Breast epithelium (tissue), 4 donors: ENCODE measurements at places on chromosomes 3 and 15. TPM values are rescaled to one million over a fixed set of nuclear protein-coding genes. Genes with fewer than 3 reads are reported as not detected.

- DNase-seq: no peak
- no peak overlapping the region for H3K4me3 ChIP-seq
- H3K27me3 ChIP-seq: no peaks in the 10 kb centered on the region
- no peaks in the 10 kb centered on the region for H3K36me3 ChIP-seq
- H3K4me1 ChIP-seq: no peaks in the 10 kb centered on the region
These were observed 255.4 kb downstream of the ARPP21 start for GRCh38 chr3:35894735-35895134.

DNA sequence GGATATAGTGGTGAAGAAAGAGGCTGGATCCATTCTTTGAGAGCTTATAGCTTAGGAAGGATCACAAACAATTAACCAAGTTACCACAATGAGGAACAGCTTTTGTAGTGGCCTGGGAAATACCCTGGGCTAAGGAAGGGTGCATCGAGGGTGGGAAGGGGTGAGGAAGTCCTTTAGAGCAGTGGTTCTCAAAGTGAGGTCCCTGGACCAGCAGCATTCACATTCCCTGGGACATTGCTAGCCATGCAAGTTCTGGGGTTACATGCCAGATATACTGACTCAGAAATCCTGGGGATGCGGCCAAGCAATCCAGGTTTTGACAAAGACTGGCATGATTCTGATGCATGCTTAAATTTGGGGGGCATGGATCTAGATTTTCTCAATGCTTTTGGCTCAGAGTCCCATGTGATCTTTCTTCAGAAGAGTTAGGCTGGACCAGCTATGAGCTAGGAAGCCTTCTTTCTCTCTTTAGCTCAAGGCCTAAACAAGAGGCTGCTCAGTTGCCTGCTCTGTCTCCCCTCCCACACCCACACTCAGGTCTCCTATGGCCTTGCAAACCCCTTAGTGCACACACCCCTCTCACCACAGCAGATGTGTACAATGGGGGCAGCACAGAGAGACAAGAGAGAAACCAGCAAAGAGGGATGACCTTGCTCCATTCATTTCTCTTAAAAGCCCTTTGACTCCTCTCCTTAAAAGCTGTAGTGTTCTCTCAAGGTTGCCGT, 1.8 kb upstream of the CCR1 start:
- no peaks in the 10 kb centered on the region for H3K36me3 ChIP-seq
- no peak overlapping the region for H3K27ac ChIP-seq
- no peaks in the 10 kb centered on the region for H3K27me3 ChIP-seq

GRCh38 chr3:101095693-101096430, 102.6 kb upstream of the ABI3BP start:
- H3K36me3 ChIP-seq: no peaks in the 10 kb centered on the region
- no peaks in the 10 kb centered on the region for H3K27me3 ChIP-seq
- H3K4me3 ChIP-seq: no peak overlapping the region

- no peaks in the 10 kb centered on the region for H3K36me3 ChIP-seq
- no peaks in the 10 kb centered on the region for H3K4me1 ChIP-seq
- H3K27ac ChIP-seq: no peak overlapping the region
- no peaks in the 10 kb centered on the region for H3K27me3 ChIP-seq
- no peak for DNase-seq
These were observed 35.8 kb upstream of the LRRFIP2 start for GRCh38 chr3:37210230-37210629.

- DNase-seq: no peak
- no peaks in the 10 kb centered on the region for H3K4me1 ChIP-seq
- H3K4me3 ChIP-seq: no peak overlapping the region
- no peaks in the 10 kb centered on the region for H3K36me3 ChIP-seq
- no peaks in the 10 kb centered on the region for H3K27me3 ChIP-seq
- H3K27ac ChIP-seq: no peak overlapping the region
These were observed 316.8 kb upstream of the GBE1 start for GRCh38 chr3:82078246-82078645.

DNA sequence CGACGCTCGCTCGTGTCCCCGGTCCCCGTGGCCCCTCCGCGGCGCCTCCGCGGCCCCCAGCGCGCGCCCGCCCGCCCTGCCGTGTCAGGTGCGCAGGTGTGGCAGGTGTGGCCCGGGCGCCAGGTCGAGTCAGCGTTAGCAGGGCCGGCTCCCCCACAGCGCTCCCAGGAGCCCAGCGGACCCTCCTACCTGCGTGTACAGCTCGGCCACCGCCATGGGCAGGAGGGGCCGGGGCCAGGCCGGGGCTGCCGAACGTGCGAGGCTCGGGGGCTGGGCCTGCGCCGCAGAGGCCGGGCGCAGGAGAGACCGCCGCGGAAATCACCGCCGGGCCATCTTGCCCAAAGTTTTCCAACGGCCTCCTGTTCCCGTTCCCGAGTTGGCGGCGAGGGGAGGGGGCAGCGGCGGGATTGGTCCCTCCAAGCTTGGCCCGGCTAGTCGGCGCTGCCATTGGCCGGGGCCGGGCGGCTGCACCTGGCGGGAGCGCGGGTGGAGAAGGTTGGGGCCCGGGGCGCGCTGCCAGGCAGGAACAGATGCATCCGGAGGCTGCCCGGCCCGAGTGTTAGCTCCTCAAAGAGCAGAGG, at the start of gene MYO5C:
Gene MYO5C, minus strand, starts transcription at position 384 of the 581 bp plus-strand sequence. Its CDS starts 168 bp downstream, at position 216.
- H3K4me3 ChIP-seq: peak within 1 kb of the TSS; percentile 60
- H3K36me3 ChIP-seq: no peaks in the 10 kb centered on the region
- peak within 1 kb of the TSS; percentile 95 for H3K27ac ChIP-seq
- H3K4me1 ChIP-seq: no peaks in the 10 kb centered on the region
- peak; percentile 85 for DNase-seq
- peaks cover 5% of the 10 kb centered on the region for H3K27me3 ChIP-seq

DNA sequence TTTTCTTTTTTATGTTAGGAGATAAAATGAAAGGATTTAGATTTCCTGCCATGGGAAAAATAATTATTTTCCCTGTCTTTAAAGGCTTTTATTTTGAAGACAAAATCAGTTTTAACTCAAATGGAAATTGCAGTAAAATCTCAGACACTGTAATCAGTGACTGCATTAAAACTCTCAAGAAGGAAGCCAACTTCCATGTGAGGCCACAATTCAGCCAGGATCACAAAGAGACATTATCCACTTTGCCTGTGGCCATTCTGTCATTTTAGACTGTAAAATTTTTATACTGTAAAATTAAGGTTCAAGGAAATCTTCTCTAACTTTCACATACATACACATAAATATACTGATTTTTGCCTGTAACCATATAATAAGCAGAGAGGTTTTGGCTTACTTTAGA, 304.0 kb downstream of the TIGIT start:
- H3K4me3 ChIP-seq: no peak overlapping the region
- no peak overlapping the region for H3K27ac ChIP-seq
- DNase-seq: no peak
- H3K36me3 ChIP-seq: no peaks in the 10 kb centered on the region
- no peaks in the 10 kb centered on the region for H3K27me3 ChIP-seq

- no peaks in the 10 kb centered on the region for H3K27me3 ChIP-seq
- H3K4me3 ChIP-seq: no peak overlapping the region
- no peaks in the 10 kb centered on the region for H3K4me1 ChIP-seq
- no peak for DNase-seq
These were observed 29.5 kb downstream of the RAD54L2 start for GRCh38 chr3:51568036-51568435.

- no peaks in the 10 kb centered on the region for H3K27me3 ChIP-seq
- no peak for DNase-seq
- H3K4me3 ChIP-seq: no peak overlapping the region
- no peak overlapping the region for H3K27ac ChIP-seq
- no peaks in the 10 kb centered on the region for H3K36me3 ChIP-seq
These were observed 98.6 kb downstream of the CHL1 start for GRCh38 chr3:295166-295565.

DNA sequence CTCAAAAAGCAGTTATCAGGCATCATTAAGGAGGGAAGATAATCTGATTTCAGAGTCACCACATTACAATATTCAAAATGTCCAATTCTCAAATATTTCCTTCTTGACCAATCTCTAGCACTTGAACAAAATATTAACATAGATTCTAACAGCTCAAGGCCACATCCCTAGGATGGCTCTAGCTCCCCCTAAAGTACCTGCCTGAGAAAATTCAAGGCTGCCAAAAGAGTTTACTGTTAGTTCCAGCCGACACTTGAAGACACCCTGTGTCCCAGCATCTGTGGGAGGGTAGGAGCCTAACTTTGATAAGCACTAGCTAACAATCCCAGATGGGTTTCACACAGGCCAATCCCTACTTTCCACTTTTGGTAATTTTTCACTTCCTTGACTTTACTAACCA, 10.4 kb downstream of the NSMCE3 start:
- H3K27me3 ChIP-seq: no peaks in the 10 kb centered on the region
- no peak overlapping the region for H3K4me3 ChIP-seq
- H3K4me1 ChIP-seq: no peaks in the 10 kb centered on the region
- H3K36me3 ChIP-seq: no peaks in the 10 kb centered on the region
- DNase-seq: no peak

The FGF12 gene
- total RNA-seq: 0.44 TPM

GRCh38 chr3:128317101-128317697, 149.5 kb downstream of the DNAJB8 start:
- no peaks in the 10 kb centered on the region for H3K36me3 ChIP-seq
- DNase-seq: no peak
- no peak overlapping the region for H3K4me3 ChIP-seq
- no peaks in the 10 kb centered on the region for H3K4me1 ChIP-seq
- H3K27ac ChIP-seq: no peak overlapping the region
- H3K27me3 ChIP-seq: no peaks in the 10 kb centered on the region

DNA sequence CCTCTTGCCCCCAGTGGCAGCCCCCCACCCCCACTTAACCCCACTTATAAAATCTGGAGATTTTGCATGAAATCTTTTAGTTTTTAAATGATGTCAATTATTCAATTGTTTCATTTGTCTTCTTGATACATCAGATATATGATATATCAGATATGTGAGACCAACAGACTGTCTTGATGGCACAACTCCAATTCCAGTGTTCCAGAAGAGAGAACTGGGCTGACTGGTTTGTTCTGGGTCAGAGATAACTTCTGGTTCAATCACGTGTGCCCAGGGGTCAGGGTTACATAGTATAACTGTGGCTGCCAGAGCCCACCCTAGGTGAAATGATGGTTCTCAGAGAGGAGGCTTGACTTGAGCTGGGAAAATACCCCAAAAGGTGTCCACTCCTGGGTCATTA, 32.4 kb upstream of the ATG7 start:
- H3K4me1 ChIP-seq: no peaks in the 10 kb centered on the region
- H3K36me3 ChIP-seq: no peaks in the 10 kb centered on the region
- no peak overlapping the region for H3K4me3 ChIP-seq
- H3K27ac ChIP-seq: no peak overlapping the region

The TUSC7 gene
- not detected for total RNA-seq

DNA sequence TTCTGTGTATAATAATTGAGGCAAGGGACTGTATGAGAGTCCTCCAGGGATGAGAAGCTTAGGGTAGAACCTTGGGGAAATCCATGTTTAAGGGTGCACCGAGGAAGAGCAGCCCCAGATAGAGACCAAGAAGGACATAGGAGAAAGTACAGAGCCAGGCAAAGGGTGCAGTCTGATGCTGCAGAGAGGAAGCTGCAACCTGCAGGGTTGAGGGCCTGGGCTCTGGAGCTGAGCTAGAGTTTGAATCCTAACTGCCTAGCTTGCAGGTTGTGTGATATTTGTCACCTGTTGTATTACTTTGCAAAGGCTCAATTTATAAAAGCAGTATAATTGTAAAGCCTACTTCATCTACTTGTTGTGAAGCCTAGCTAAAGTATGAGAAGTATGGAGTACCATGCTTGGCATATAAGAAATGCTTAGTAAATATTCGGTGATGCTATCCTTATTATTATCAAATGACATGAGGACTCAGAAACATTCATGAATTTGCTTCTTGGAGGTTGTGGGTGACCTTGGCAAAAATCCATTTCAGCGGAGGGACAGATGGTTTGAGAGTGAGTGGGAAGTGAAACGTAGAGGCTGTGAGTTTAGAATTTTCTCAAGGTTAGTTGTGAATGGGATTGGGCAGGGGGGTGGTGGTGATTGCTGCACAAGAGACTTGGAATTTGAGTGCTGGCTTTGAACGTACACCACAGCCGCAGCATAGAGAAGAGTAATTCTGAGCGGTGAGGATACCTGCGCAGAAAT, 43.8 kb downstream of the PLCL2 start:
- H3K36me3 ChIP-seq: no peaks in the 10 kb centered on the region
- H3K4me1 ChIP-seq: no peaks in the 10 kb centered on the region
- H3K27me3 ChIP-seq: no peaks in the 10 kb centered on the region
- no peak overlapping the region for H3K4me3 ChIP-seq
- DNase-seq: no peak
- no peak overlapping the region for H3K27ac ChIP-seq

The FOXP1 gene
- 267 TPM for total RNA-seq

GRCh38 chr15:34709866-34710265, 44.9 kb downstream of the GJD2 start:
- H3K27me3 ChIP-seq: no peaks in the 10 kb centered on the region
- no peaks in the 10 kb centered on the region for H3K4me1 ChIP-seq
- no peak for DNase-seq
- H3K4me3 ChIP-seq: no peak overlapping the region
- no peak overlapping the region for H3K27ac ChIP-seq

DNA sequence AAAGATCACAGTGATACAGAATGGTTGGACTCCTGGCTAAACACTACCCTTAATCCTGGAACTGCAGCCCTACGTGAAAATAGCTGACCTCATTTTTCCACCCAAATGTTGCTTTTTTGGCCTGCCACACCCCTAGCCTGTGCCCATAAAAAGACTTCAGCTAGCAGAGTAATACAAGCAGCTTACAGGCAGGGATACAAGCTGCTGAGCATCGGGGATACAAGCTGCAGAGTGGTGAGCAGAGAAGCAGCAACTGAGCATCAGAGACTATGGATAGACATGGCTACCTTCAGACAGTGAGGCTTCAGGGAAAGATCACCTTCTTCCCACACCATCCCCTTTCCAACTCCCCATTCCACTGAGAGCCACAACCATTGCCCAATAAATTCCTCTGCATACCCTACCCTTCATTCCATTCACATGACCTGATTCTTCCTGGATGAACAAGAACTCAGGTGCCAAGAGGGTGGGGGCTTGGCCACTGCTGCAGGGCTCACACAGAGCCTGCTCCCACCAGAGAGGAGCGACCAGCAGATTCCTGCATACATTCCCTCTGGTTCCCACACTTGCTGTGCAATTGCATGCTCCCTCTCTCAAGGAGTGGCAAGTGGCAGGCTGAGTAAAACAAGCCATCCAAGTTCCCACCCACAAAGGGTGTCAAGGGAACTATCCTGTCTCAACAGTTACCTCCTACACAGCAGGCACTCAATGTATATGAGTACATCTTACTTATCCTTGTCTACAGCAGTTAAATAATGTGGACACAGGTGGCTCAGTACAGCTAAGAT, 217.5 kb downstream of the ALCAM start:
- no peaks in the 10 kb centered on the region for H3K36me3 ChIP-seq
- H3K27ac ChIP-seq: no peak overlapping the region
- H3K4me3 ChIP-seq: no peak overlapping the region
- no peaks in the 10 kb centered on the region for H3K4me1 ChIP-seq
